Keratinocyte (primary cell): ENCODE measurements at places on chromosomes 12 and 14.
A peak's percentile ranks its signal among the peaks of the same experiment; 100 is the strongest.

DNA sequence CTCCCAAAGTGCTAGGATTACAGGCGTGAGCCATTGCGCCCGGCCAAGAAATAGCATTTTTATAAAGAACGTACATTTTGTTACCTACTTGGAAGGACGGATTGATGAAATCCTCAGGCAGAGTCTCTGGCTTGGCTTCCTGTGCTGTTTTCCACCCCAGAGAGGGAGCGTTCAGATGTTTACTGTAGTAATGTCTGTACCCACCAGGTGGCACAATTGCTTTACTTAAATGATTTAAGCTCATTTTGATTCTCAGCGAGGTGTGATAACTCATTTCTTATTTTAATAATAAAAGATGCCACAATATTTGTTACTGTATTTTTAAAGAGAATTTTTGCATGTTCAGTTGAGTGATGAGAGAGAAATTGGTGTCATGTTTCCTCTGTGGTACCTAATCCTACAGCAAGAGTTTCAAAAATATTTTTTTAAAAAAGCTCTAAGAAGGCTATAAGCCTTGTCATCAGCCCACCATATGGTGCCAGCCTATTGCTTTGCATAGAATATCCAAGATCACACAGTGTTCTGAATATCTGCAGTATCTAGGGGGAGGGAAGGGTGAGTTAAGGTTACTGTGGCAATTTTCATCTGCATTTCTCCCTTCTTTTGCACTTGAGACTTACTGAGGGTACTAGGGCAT, 82.6 kb upstream of the TRAF3 start:
- DNase-seq: peak; percentile 21

GRCh38 chr12:109619002-109619604, 45.5 kb downstream of the MVK start:
- DNase-seq: no peak

DNA sequence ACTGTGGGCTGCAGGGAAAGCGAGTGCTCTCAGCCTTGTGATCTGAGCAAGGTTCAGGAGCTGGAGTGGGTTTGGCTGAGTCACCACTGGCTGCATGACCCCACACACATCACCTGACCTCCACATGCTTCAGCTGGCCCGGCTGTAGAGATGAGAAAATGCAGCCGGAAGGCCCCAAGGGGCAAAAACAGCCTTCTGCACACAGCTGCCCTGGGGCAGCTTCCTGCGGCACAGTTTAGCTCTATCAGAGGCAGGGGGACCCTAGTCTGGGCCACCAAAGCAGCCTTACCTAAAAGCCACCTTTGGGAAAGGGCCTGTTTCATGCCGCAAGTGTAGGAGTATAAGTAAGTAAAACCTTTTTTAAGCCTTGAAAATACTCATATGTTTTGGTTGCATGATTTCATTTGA, 123.3 kb downstream of the SSPN start:
- DNase-seq: peak; percentile 77

- DNase-seq: no peak
These were observed 117.0 kb upstream of the DYRK2 start for GRCh38 chr12:67531501-67531900.

DNA sequence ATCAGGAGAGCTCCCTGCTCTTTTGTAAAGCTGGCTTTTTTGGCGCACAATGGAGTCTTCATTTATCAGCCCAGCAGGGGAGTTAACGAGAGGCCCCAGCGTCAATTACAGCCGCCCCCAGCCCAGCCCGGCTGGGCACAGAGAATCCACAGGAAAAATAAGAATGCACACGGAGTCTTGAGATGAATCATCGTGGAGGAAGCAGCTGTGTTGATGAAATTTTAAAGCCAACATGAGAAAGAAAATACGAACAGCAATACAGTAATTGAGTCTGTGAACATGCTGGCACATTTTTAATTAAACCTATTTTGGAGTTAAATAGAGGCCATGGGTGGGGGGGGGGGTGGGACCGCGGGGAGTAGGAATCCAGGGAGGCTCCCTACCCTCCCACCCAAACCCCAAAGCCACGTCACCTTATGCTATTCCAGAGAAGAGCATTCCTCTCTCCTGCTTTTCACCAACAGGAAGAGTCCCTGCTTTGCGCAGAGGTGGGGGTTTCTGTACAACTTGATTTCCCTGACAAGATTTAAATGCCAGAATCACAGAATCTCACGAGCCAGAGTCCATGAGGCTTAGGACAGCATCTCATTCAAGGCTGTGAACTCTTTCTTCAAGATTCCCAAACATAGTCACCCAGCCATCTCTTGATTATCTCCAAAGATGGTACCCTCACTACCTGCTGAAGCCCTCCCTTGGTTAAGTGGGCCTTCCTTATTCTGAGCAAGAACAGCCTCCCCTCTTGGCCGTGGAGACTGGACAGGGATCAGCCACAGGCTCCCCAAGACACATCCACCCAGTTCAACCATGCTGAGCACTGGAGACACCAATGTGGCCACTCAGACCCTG, 50.3 kb downstream of the CCNK start:
- no peak for DNase-seq

DNA sequence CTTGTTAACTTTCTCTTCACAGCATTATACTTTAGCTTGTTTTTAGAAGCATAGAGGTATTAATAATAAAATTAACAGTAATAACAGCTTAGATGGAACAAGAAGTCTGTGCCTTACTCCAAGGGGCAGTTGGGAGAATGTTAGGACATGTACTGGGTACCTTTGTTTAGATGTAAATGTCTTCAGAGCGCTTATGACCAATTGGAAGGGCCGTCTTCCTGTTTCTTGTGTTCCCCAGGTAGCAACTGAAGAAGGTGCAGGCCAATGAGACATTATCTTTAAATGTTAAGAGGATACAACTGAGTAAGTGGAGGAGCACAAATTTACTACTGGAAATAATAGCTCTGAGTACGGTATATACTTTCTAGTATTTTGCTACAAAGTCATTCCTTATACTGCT, 180.9 kb upstream of the SYT1 start:
- no peak for DNase-seq

DNA sequence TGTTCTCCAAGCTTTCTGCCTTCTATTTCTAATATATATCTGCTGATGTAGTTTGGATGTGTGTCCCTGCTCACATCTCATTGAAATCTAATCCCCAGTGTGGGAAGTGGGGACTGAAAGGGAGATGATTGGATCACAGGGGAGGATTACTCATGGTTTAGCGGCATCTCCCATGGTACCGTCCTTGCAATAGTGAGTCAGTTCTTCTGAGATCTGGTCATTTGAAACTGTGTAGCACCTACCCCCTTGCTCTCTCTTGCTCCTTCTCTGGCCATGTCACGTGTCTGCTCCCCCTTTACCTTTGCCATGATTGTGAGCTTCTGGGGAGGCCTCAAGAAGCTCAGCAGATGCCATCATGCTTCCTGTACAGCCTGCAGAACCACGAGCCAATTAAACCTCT, 26.2 kb upstream of the ALX1 start:
- no peak for DNase-seq

GRCh38 chr12:120726961-120727360, 1.3 kb downstream of the ACADS start:
- no peak for DNase-seq

GRCh38 chr12:116393859-116394650, 116.6 kb upstream of the MED13L start:
- DNase-seq: no peak

DNA sequence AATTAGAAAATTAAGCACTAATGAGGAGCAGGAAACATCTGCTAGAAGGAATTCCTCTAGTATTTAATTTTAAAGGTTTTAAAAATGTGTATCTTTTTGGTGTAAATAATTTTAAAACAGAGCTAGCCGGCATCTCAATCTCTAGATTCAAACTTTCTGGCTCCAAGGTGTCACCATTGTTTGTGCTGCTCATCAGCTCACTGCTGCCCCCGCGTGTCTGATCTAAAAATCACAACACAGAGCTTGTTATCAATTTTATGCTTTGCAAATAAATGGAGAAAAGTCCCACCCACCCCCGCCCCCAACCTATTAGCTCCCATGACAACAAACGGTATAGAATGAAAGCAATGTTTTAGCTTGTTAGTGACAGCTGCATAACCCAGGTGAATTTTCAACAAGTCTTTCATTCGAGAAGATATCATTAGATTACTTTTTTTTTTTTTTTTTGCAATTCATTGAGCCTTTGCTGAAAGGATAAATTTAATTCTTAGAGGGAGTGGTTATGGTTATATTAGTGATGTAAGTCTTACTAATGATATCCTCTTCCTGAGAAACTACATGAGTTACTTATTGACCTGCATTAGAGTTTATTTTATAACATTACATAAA, 11.3 kb upstream of the ABHD12B start:
- peak; percentile 30 for DNase-seq

DNA sequence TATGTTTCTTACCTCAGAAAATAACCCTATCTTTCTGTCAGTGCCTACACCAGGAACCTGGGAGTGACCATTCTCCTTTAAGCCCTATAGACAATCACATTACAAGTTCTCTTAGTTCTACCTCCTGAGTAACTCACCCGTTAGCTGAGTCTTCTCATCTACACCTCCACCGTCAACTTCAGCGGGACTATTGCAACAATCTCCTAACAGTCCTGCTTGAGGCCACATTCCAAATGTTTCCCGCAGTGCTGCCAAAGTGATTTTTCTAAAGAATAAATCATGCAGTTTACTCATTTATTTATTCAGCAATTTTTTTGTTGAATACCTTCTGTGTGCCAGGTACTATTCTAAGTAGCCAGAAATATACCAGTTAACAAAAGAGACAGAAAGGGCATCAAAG, 285.0 kb upstream of the GRIP1 start:
- no peak for DNase-seq
